ENCODE measurements at places on chromosomes 2 and 18. TPM values are rescaled to one million over a fixed set of nuclear protein-coding genes. Genes with fewer than 3 reads are reported as not detected.

Gene ADD2
- 1.3 TPM for total RNA-seq

Gene IL1RL2
- not detected for total RNA-seq

Gene SLC14A1
- total RNA-seq = not detected

Gene TRIM54
- 0.33 TPM for total RNA-seq

Gene FBXO36
- 2.4 TPM for total RNA-seq

Data from vein endothelial cell (primary cell).